Stomach (tissue), 19 donors: ENCODE measurements at places on chromosomes 4 and X.
A peak's percentile ranks its signal among the peaks of the same experiment; 100 is the strongest.

GRCh38 chrX:51608766-51609165 lies 9.9 kb downstream of the CENPVL3 start:
- H3K4me1 ChIP-seq = no peaks in the 10 kb centered on the region
- no peaks in the 10 kb centered on the region for H3K27me3 ChIP-seq
- H3K27ac ChIP-seq = no peak overlapping the region
- no peak overlapping the region for H3K4me3 ChIP-seq
- no peak for DNase-seq

- H3K4me3 ChIP-seq = no peak overlapping the region
- H3K27me3 ChIP-seq = no peaks in the 10 kb centered on the region
- no peak overlapping the region for H3K27ac ChIP-seq
- H3K36me3 ChIP-seq = no peaks in the 10 kb centered on the region
Measured at GRCh38 chr4:67549123-67549522, 3.8 kb upstream of the CENPC start.

DNA sequence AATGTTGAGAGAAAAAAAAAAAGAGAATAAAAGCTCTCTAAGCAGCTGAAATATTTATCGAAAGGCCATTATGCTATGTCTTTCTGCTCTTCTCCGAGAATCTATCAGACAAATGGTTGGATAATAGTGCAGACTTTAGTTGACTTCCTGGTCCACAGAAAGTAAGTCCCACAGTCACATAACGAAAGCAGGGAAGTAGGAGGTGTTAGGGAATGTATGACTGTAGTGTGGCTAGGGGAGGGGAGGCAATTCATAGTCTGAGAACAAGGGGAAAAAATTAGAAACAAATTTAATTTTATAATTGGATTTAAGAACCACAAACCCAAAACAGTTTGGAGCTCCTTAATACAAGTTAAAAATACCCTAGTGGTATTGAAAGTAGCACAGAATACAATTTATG lies 79.7 kb upstream of the VEGFC start:
- no peak overlapping the region for H3K4me3 ChIP-seq
- H3K27me3 ChIP-seq = no peaks in the 10 kb centered on the region
- DNase-seq = no peak
- no peaks in the 10 kb centered on the region for H3K36me3 ChIP-seq
- no peak overlapping the region for H3K27ac ChIP-seq

DNA sequence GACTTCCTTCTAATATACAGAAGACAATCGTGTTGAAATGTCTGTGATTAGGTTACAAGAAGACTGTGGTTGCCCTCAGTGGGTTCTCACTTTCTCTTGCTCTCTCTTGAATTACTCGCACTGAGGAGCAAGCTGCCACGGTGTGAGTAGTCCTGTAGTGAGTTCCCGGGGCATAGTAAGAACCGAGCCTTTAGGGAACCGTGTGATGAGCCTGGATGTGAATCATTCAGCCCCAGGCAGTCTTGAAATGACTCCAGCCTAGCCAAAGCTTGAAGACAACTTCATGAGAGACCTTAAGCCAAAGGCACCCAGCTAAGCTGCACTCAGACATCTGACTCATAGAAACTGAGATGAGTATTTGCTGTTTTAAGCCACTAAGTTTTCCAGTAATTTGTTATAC lies 292.7 kb downstream of the SPOCK3 start:
- no peaks in the 10 kb centered on the region for H3K36me3 ChIP-seq
- H3K4me1 ChIP-seq = no peaks in the 10 kb centered on the region
- no peaks in the 10 kb centered on the region for H3K27me3 ChIP-seq
- no peak overlapping the region for H3K4me3 ChIP-seq
- DNase-seq = no peak

DNA sequence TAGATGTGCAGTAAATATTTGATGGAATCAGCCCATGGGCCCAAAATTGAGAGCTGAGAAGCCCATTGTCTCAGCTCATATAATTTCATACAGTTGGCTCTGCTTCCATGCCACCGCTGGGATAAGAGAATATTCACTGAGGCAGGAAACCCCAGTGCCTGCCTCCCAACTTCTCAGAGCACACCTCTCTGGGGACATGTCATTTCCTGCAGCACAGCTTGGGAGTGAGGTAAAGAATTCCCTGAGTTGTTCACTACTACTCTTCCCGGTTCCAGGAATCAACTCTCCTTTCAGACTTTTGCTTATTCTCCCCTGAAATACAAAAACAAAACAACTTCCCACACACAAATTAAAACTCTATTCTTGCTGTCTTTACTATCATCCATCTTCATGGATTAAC lies 389.3 kb downstream of the MAPK10 start:
- peaks cover 26% of the 10 kb centered on the region for H3K4me1 ChIP-seq
- peaks cover 5% of the 10 kb centered on the region for H3K36me3 ChIP-seq
- DNase-seq = no peak
- no peak overlapping the region for H3K27ac ChIP-seq
- no peak overlapping the region for H3K4me3 ChIP-seq

DNA sequence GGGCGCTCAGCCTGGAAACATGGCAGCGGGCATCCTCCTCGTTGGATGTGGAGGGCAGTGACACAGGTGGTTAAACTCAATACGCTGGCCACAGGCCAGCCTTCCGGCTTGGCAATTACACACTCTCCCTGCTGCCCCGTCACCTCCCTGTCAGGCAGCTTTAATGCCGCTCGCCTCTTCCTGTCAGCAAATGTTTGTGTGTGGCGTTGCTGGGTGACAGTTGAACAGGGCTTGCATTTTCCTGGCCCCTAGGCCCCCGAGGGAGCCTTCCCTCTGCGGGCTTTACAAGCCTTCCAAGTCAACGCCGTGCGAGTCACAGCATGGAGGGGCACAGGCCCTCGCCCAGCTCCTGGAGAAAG lies 620.0 kb downstream of the BCOR start:
- H3K27me3 ChIP-seq = no peaks in the 10 kb centered on the region
- H3K36me3 ChIP-seq = no peaks in the 10 kb centered on the region
- DNase-seq = peak; percentile 91
- no peak overlapping the region for H3K27ac ChIP-seq
- no peak overlapping the region for H3K4me3 ChIP-seq

DNA sequence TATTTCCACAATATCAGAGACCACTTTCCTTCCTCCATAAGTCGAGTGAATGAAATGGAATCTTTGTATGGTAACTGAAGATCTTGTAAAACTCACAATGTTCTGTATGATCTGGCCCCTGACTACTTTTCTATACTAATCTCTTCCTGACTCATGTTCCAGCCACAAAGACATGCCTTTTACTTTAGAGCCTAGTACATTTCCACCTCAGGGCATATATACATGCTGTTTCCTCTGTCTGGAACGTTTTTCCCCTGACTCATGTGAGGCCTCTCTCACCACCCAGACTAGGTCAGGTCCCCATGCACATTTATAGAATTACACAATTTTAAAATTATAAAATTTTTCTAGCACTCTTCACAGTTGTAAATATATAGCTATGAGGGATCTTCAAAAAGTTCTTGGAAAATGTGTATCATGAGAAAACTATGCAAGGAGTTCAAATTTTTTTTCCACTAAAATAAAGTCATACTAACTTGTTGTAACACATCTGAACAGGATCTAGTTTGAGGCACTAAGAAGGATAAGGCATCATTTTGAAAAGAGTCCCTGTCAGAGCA lies 208.8 kb downstream of the SH2D1A start:
- H3K4me3 ChIP-seq = no peak overlapping the region
- DNase-seq = no peak
- no peaks in the 10 kb centered on the region for H3K27me3 ChIP-seq
- H3K36me3 ChIP-seq = no peaks in the 10 kb centered on the region

- DNase-seq = no peak
- no peak overlapping the region for H3K27ac ChIP-seq
- no peaks in the 10 kb centered on the region for H3K27me3 ChIP-seq
- no peaks in the 10 kb centered on the region for H3K4me1 ChIP-seq
Measured at GRCh38 chr4:20237894-20238537, 13.7 kb upstream of the SLIT2 start.

- H3K4me3 ChIP-seq = no peak overlapping the region
- H3K27me3 ChIP-seq = no peaks in the 10 kb centered on the region
- H3K27ac ChIP-seq = no peak overlapping the region
- no peaks in the 10 kb centered on the region for H3K36me3 ChIP-seq
Measured at GRCh38 chr4:123638834-123639233, 242.2 kb downstream of the SPRY1 start.

- no peak for DNase-seq
- H3K27me3 ChIP-seq = peaks cover 46% of the 10 kb centered on the region
- H3K36me3 ChIP-seq = no peaks in the 10 kb centered on the region
Measured at GRCh38 chr4:3834186-3834662, 68.0 kb downstream of the ADRA2C start.

DNA sequence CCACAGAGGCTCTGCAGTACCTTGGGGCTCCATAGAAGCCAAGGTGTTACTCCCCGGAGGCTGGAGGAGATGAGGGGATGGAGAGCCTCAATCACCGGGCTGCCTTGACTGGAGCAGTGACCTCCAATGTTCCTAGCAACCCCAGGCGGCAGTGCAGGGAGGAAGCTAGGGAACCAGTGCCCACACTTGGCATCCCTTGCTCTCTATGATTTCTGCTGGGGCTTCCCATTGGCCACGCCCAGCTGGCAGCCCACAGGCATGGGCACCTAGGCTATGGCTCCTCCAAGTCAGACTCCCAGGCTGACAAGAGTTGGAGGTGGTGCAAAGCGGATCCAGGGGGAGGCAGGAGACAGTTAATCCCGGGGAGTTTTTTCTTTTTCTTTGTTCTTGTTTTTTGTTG lies 229.7 kb downstream of the EVC2 start:
- no peak overlapping the region for H3K4me3 ChIP-seq
- no peaks in the 10 kb centered on the region for H3K27me3 ChIP-seq
- no peaks in the 10 kb centered on the region for H3K36me3 ChIP-seq
- no peaks in the 10 kb centered on the region for H3K4me1 ChIP-seq
- H3K27ac ChIP-seq = no peak overlapping the region

DNA sequence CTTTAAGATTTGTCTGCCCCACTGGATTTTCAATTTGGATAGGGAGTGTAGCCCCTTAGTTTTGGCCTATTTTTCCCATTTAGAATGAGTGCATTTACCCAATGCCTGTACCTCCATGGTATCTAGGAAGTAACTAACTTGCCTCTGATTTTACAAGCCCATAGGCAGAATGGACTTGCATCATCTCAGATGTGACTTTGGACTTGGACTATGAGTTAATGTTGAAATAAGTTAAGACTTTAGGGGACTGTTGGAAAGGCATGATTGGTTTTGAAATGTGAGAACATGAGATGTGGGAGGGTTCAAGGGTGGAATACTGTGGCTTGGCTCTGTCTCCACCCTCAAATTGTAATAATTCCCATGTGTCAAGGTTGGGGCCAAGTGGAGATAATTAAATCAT lies 2480.2 kb downstream of the PCDH7 start:
- H3K36me3 ChIP-seq = no peaks in the 10 kb centered on the region
- DNase-seq = no peak
- H3K4me3 ChIP-seq = no peak overlapping the region
- no peaks in the 10 kb centered on the region for H3K4me1 ChIP-seq
- H3K27ac ChIP-seq = no peak overlapping the region

DNA sequence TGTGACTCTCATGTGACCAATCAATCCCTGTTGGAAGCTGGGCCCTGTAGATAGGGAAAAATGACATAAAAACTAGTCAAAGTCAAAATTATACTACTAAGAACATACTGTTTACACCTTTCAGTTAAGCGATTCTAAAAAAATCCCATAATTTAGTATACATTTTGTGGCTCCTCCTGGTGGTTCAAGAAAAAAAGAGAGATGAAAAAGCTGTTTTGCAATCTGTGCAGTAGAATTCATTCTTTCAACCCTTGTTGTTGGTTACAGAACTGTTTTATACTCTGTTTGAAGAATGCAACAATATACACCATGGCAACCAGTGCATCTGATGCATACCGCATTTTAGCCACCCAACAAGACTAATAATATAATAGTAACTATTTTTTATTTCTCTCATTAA lies 66.8 kb upstream of the ANK2 start:
- no peak overlapping the region for H3K4me3 ChIP-seq
- no peaks in the 10 kb centered on the region for H3K4me1 ChIP-seq
- no peaks in the 10 kb centered on the region for H3K36me3 ChIP-seq
- no peaks in the 10 kb centered on the region for H3K27me3 ChIP-seq
- no peak overlapping the region for H3K27ac ChIP-seq

DNA sequence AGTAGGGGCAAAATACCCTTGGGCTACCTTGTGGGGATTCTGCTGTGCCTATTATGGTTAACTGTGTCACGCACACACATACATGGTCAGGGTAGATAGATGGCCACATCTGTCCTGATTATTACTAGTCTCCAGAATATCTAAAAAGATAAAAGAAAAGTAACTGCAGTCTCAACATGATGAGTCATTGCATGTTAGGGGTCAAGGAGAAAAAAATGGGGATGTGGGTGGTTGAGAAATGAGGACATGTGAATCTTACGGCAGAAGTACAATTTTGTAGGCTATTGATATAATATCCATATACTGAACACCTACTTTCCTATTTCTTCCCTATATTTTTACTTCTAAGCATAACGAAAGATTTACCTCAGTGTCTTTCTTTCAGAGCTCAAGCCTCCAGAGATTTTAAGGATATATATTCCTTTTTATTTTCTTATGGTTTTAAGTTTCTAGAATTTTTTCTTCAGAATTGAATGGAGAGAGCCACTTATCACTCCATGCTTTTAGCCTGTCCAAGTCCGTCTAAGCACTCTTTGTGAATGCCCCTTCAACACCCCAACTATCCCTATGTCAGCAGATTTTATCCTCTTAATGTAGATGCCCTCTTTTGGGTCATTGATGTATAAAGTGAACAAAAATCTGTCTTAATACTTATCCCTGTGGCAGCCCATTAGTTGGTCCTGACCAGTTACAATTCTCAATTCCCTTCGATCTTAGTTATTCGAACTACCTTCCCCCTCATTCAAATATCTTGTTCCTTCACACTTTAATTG lies 642.2 kb downstream of the IQCM start:
- H3K27ac ChIP-seq = no peak overlapping the region
- no peaks in the 10 kb centered on the region for H3K27me3 ChIP-seq
- no peak for DNase-seq

- H3K4me3 ChIP-seq = no peak overlapping the region
- H3K4me1 ChIP-seq = no peaks in the 10 kb centered on the region
- H3K27ac ChIP-seq = no peak overlapping the region
- H3K36me3 ChIP-seq = no peaks in the 10 kb centered on the region
- no peak for DNase-seq
- H3K27me3 ChIP-seq = peaks cover 9% of the 10 kb centered on the region
Measured at GRCh38 chr4:42136371-42136770, 16.1 kb downstream of the BEND4 start.

- H3K4me1 ChIP-seq = no peaks in the 10 kb centered on the region
- no peak overlapping the region for H3K27ac ChIP-seq
Measured at GRCh38 chrX:16308773-16309172, 141.5 kb downstream of the MAGEB17 start.

- DNase-seq = no peak
- H3K27ac ChIP-seq = no peak overlapping the region
- H3K4me1 ChIP-seq = no peaks in the 10 kb centered on the region
- no peak overlapping the region for H3K4me3 ChIP-seq
- no peaks in the 10 kb centered on the region for H3K27me3 ChIP-seq
Measured at GRCh38 chr4:14920759-14921320, 81.4 kb upstream of the CPEB2 start.

- no peaks in the 10 kb centered on the region for H3K27me3 ChIP-seq
- H3K36me3 ChIP-seq = no peaks in the 10 kb centered on the region
- H3K27ac ChIP-seq = no peak overlapping the region
- peaks cover 6% of the 10 kb centered on the region for H3K4me1 ChIP-seq
Measured at GRCh38 chr4:13640149-13640940, 12.8 kb upstream of the BOD1L1 start.
